Activated CD4-positive, alpha-beta memory T cell treated with anti-CD3 and anti-CD28 coated beads, Interleukin-2, amount 10 ng/mL, durations not matched to agents 7 days and 5 days (primary cell): ENCODE measurements at places on chromosomes 11 and 22.

DNA sequence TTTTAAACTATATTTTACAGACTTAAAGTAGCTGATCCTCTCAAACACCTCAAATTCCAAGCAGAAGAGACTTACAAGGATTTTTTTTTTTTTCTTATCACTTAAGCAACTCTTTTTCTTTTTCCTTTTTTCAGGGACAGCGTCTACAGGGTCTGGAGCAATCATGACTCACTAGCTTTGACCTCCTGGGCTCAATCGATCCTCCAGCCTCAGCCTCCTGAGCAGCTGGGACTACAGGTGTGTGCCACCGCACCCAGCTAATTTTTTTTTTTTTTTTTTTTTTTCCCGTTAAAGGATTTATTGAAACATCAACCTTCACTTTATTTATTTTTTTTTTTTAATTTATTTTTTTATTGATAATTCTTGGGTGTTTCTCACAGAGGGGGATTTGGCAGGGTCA, 4.5 kb upstream of the MACROD1 start:
- DNase-seq: no peak

DNA sequence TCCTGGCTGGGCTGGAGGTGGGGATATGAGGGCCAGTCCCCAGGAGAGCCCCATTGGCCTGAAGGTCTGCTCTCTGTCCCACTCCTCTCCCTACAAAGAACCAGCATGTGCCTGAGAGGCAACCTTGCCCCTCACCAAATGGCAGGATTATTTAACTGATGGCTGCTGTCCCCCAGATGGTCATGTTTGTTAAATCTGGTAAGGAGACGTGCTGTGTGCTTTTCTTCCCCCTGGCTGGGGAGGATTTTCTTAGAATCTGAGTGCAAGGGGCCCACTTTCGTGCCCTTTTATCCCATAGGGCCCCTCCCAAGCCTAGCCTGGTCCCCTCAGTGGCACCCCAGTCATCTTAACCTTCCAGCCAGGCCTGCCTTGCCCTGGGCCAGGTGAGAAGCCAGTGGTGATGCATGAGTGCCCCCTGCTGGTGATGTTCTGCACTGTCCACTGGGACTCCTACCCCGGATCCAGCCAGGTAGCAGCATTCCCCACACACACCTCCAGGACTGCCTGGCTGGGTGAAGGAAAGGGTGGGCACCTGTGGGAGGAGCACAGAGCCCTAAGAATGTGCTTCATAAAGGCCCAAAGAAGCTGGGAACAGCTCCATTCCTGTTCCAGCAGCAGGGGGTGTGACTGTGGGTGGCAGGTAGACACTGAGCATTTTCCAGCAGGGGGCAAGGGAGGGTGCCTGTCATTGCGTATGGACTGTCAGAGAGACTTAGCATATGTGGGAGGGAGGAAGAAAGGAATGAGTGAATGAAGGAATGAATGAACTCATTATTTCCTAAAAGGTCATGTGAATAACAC, 28.9 kb downstream of the MFNG start:
- peak; percentile 87 for DNase-seq

GRCh38 chr11:32529994-32530588, 53.5 kb upstream of the EIF3M start:
- DNase-seq: no peak

- DNase-seq: no peak
These were observed at the start of gene MS4A7 for GRCh38 chr11:60378354-60378753. MS4A7 (plus strand) TSS chr11:60378532; CDS start chr11:60383142, 4,610 bp downstream.

GRCh38 chr11:112013497-112014164, 11.6 kb upstream of the DLAT start:
- DNase-seq: no peak

- no peak for DNase-seq
These were observed 64.9 kb downstream of the NAV2 start for GRCh38 chr11:19777377-19778102.

DNA sequence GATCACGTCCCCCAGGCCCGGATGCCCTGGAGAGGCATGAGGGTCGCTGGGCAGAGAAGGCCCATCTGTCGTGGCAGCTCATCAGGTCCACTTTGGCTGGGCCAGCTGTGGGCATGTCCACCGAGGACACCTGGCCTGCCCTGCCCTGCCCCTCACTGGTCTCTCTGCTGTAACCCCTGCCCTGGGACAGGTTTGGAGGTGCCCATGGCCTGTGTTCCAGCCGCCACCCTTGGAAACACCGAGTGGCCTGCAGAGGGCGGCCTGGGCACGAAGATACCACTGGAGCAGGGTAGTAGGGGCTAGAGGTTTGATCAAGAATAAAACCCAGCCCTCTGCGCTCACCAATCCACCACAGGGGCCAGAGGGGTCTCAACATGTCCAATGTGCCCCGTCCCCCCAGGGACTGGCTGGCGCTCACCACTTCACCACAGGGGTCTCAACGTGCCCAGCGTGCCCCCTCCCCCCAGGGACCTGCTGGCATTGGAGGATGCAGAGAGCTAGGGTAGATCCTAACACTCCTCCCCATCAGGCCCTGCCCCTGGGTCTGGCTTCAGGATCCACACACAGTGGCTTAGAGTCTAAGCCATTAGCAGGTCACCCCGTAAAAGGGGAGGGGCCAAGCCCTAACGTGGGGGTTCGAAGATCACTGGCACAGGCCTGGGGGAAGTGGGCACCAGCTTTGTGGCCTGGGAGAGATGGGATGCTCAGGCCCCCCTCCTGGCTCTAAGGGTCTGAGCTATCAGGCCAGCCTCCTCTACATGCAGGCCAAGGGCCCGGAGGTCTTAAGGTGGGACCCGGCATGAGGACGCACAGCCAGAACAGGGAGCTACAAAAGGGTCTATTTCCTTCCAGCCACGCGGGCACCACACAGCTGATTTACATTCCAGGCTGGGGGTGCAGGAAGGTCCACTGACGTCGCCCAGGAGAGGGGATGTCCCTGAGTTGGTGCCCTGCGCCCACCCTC, 1.3 kb upstream of the HDAC10 start:
- DNase-seq: peak; percentile 77

GRCh38 chr22:17477391-17477833, 85.9 kb upstream of the SLC25A18 start:
- no peak for DNase-seq

DNA sequence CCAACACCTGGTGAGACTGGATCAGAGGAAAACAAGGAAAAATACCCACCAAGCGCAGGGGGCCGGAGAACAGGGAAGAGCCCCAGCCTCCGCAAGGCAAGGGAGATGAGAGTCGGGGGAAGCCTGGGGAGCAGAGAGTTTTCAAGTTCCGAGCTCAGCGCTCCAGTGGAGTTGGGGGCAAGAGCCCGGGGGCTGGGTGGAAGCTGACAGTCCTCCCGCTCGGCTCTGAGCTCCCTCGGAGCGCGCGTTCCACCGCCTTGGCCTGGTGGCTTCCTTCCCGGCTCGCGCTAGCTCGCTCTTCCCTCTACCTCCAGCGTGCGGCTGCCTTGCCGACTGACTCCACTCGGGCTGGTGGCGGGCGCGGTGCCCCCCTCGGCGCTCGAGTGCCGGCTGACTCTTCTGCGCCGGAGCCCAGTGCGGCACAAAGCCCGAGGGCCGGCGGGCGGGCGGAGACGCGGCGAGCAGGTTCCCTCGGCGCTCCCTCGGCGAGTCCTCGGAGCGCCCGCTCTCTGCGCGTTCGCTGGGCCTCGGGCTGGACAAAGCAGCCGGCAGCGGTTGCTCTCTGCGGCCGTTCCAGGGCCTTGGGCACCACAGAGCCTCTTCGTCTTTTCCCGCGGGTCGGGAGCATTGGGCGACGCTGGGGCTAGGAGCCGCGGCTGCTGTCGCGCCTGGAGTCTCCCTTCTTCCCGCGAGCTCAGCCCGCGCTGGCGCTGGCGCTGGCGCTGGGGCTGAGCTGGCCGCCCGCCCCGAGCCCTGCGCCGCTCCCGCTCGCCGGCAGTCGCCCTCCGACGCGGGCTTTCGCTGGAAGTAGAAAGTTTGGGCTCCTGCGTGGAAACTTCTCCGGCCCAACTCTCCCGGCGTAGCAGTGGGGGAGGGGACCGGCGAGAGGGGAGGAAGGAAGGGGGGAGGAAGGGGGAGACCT, 1.0 kb downstream of the PAX6 start:
- DNase-seq: no peak

DNA sequence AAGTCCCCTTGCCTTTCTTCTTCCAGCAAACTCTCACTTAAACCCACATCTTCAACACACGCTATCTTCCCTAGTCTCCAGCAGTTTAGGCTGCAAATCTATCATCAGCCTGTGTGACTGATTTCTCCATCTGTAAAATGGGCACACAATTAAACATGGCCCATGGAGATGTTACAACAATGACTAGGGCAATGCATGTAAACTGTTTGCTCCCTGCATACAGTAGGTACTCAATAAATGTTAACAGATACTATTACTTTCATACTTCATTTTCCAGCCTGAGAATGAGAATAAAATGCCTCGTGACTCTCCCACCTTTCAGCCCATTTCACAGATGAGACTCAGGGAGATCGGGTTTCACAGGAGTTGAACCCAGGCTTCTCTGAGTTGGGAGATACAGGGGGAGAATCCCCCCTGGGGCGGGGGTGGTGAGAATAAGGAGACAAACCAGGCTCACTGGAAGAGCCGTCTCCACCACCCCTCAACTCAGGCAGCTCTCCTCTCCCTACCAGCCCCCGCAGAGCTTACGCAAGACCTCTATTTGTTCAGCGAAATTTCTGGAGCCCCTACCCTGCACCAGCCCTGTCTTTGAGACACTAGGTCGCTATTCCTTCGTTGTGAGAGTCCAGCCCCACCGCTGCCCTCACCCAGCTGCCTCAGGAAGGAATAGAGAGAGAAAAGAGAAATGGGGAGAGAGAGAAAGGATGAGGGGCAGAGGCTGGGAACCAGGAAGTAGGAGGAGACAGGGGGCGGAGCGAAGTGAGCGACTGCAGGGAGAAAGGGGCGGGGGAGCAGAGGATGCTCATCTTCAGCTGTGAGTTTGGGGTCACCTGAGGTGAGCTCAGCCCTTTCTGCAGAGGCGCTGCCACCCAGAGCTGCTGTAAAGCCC, 42.1 kb upstream of the KLHL35 start:
- peak; percentile 84 for DNase-seq

DNA sequence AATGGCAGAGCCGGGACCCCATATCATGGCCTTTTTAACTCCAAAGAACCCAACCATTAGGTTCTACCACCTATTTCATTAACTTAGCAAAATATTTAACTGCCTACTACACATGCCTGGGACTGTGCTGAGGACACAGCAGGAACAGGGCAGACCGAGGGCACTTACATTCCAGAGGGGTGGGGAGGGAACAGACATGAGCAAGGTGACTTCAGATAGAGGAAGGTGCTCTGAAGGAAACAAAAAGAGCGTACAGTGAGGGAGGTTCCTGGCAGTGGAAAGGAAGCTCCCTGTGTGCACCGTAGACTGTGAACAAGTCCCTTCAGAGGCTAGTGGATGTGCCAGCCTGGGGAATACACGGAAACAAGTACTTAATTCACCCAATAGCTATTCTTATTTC, 82.8 kb downstream of the NAT10 start:
- DNase-seq: no peak

DNA sequence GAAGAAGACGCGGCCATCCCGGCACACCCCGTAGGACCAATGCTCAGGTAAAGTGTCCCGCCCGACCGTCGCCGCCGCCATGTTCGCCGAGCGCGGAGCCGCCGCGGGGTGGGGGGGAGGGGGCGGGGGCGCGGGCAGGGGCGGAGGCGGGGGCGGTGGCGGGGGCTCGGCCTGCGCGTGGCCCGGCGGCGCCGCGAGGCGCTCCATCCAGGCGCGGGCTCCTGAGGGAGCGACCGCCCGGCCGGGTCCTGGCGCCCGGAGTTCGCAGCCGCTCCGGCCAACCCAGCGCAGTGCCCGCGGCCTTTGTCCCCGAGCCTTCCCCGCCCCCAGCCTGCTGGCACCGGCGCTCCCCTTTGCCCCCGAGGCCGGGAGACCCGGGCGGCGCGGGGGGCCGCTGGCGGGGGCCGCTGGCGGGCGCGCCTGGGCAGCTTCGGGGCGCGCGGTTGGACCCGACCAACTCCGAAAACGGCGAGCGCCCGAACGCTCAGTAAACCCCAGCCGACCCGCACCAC, at the start of gene PLEKHA7:
Gene PLEKHA7 (minus strand): TSS at position 94 of the 512 bp plus-strand sequence. CDS start 13 bp downstream, at position 81.
- no peak for DNase-seq

- no peak for DNase-seq
These were observed 116.3 kb upstream of the APOA1 start for GRCh38 chr11:116953530-116954285.

GRCh38 chr22:26589367-26589844, 526 bp downstream of the TPST2 start:
- DNase-seq: peak; percentile 29

GRCh38 chr22:21641417-21641788, 699 bp upstream of the SDF2L1 start:
- DNase-seq: no peak

DNA sequence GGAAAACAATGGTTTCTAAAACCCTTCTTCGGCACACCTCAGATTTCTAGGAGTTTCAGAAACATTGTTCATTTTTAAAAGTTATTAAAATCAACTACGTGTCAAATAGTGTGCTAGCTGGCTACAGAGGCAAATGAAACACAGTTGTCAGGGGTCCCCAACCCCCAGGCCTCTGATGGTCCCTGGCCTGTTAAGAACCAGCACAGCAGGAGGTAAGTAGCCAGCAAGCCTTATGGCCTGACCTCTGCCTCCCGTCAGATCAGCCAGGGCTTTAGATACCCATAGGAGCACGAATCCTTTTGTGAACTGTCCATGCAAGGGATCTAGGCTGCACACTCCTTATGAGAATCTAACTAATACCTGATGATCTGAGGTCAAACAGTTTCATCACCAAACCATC, 648.2 kb downstream of the FAM181B start:
- DNase-seq: no peak

DNA sequence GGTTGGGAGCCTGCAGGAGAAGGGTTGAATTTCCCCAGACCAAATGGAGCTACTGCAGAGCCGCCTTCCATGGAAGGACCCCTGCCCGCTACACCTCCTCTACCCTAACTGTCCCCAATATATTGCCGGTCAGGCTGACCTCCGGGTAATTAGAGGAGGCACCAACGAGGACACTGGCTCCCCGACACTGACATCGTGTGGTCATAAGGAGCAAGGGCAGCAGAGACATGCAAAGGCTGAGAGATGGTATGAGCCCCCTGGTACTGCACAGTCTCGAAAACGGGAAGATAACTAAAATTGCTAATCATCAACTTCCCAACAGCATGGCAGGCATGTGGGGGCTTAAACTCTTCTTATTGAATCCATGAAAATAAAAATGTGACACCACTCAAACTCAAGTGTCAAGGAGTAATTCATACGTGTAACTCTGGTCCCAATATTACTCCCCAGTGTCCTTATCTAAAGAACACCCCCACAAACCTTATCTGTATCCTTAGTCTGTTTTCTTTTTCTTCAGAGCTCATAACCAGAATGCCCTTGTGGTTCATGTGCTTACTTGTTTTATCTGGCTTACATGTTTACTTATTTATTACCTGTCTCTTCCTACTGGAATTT, 4.4 kb downstream of the CAVIN3 start:
- peak; percentile 42 for DNase-seq

GRCh38 chr11:93740031-93740729, 1.1 kb downstream of the TAF1D start:
- peak; percentile 35 for DNase-seq
